LHCN-M2 (cell line): ENCODE measurements at places on chromosomes 5 and 9.

DNA sequence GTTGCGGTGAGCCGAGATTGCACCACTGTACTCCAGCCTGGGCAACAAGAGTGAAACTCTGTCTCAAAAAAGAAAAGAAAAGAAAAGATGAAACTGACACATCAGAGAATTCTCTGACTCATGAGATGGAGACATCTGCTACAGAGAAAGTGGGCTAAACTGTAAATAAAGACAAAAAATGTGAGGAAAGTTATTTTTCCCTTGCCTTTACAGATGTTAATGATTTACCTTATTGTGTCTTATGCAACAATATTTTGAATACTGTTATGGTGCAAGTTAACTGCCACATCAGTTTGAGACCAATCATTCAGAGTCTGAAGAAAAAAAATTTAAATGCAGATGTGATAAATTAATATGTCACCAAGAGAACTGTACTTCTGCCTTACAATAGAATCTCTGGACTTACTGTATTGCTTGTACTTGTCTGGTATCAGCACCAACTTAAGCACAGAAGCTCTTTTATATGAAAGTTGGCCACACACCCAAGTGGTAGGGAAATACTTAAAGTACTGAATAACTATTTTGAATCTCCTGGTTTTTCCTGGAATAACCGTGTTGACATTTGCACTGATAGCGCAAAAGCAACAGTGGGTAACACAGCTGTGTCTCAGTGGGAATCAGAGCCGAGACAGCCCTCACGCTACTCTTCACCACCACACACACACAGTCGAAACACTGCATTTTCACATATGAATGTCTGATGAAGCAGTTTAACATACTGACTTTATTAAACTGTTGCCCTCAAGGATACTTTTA, 169.9 kb downstream of the FANCC start:
- DNase-seq: no peak

DNA sequence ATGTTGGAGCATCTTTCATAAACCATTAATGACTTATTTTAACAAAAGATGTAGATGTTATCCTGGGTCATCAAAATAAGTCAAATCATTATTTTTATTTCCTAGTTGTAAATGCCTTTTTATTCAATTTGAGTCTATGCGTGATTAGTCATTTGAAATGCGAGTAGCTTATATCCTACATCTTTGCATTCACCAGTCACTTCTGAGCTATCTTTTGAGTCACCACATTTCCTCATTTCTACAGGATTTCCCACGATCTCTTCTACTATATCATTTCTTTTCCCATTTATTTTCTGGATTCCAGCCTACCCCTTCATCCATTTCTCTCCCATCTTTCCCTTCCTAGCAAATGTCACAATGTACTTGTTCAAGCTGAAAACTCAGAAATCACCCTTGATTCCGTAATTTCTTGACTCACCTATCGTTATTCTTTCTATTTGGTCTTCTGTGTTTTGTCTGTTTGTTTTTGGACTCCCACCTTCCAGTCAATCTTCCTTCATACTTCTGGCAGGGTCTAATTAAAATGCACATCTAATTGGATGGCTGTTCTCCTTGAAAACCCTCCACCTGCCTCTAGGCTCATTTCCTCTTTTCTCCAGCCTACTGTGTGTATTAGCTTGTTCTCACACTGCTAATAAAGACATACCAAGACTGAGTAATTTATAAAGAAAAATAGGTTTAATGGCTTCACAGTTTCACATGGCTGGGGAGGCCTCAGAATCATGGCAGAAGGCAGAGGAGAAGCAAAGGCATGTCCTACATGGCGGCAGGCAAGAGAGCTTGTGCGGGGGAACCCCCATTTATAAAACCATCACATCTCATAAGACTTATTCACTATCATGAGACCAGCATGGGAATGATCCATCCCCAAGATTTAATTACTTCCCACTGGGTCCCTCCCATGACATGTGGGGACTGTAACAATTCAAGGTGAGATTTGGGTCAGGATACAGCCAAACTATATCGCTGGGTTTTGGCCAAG, 112.4 kb downstream of the MEF2C start:
- peak; percentile 30 for DNase-seq

GRCh38 chr5:141476132-141476911, 556 bp downstream of the PCDHGC3 start:
- peak; percentile 84 for DNase-seq

DNA sequence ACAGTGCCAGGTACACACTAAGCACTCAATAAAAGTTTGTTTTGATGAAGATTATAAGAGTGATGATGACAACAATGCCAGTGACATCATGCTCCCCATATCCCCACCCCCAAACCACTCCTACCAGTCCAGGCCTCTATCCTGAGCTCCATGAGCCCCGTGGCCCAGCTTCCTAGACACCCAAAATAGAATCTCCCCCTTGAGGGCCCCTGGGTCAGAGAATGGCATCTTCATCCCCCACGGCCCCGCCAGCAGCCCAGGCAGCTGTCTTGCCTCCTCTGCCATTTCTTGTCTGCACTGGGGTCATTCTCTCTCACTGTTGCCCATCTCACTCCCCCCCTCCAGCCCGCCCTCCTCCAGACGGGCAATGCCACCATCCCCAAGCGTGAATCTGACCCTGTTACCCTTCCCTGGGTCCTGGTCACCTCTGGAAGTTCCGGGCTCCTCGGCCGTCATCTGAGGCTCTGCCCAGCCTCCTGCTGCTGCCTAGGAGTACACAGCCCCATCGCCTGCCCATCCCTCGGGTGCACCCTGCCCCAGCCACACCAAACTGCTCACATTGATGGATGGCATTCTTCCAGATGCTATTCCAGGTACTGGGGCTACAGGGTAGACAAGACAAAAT, 76.8 kb upstream of the LMX1B start:
- no peak for DNase-seq

GRCh38 chr9:111030492-111030891, 7.8 kb downstream of the LPAR1 start:
- DNase-seq: no peak

- peak; percentile 85 for DNase-seq
These were observed 581.7 kb upstream of the RIOK2 start for GRCh38 chr5:97764700-97765099.

DNA sequence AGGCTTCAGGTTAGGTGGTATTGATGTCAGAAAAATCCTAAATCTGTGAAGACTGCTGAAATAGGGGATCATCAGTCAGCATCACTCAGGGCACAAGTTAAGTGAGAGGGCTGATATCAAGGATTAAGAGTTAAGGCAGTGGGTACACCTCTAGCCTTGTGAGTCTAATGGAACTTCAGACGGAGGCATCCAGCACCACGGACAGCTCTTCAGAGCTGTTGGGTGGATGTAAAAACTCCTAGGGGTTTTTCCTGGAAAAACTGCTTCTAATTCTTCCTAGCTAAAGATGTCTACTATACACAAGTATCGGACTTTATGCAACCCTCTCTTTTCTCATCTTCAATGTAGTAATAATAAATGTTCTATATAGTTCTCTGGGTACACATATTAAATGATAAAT, 165.9 kb downstream of the SH3GL2 start:
- peak; percentile 20 for DNase-seq

- DNase-seq: no peak
These were observed 13.9 kb upstream of the ENHO start for GRCh38 chr9:34536685-34537084.

DNA sequence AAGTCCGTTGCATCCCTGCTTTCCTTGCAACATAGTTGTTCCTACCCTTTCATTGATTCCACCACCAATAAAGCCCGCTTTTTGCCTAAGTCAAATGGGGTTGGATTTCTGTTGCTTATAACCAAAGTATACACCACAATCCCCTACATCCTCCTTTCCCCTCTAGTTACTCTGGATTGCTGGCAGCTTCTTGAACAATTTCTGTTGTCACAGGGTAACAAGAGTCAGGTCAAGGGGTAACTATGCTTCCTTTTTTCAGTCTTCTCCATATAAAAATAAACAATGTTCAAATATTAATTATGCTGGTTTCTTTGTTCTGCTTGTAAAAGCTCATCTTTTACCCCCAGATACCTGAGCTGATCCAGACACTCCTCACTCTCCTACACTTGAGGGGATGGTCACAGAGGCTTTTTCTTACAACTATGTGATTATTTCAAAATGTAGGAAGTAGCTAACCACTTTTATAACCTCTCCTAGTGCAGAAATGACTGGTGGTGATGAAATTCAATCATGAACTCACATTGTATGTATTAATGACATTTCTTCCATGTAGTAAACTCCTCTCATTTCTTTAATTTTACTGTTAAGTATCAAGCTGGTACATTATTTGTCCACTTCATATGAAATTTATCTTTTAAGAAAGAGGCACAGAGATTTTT, 136.5 kb downstream of the SNX18 start:
- DNase-seq: no peak

- DNase-seq: no peak
These were observed 5.7 kb downstream of the FGD3 start for GRCh38 chr9:92952906-92953610.

DNA sequence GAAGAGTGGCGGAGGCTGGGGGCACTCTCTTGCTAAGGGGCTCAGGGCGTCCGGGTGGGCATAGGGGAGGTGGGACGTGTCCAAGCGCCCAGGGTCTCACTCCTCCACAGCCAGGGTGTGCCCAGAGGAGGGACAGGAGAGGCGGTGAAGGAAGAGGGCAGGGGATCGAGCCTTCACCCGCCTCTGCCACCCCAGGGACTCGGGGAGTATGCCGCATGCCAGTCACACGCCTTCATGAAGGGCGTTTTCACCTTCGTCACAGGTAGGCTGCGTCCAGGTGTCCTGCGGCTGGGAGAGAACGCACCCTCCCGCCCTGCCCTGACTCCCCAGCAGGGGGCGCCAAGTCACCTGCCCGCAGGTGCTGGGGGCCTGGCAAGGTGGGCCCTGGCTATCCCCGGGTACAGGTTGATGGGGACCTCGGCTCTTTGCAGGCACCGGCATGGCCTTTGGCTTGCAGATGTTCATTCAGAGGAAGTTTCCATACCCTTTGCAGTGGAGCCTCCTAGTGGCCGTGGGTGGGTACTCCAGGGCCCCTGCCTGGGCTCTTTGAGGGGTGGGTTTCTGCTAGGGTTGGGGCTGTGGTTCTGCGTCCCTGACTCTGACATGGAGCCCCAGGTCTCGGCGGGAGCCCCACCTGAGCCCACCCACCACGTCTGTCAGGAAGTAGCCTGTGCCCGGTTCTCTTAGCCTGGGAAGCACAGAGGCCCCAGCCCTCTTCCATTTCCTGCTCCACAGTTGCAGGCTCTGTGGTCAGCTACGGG, 552 bp downstream of the TMEM141 start:
- no peak for DNase-seq

DNA sequence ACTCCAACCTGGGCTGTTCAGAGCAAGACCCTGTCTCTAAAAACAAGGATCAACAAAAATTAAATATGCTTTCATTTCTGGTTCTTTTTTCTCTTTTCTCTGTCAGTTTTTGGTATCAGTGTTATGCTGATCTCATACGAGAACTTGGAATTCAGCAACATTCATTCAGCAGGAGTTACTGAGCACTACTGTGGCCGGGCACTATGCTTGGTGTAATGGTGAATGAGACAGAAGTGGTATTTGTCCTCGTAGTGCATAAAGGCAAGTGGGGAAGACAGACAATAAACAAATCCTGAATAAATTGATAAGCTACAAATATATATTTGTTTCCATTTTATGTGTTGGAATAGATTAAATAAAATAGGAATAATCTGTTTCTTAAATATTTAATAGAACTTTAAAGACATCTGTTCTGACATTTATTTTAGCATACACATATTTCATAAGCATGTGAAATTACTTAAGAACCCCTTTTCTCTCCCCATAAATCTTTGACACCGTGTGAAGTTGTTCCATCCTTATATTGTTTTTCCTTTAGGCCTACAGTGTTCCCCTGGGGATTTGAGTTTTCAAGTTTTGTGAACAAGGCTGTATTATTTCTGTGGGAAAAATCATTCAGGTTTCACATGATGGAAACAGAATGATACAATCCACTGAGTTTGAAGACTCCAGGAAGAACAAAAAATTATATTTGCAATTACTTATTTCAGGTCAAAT, 24.6 kb downstream of the UBAP1 start:
- no peak for DNase-seq

DNA sequence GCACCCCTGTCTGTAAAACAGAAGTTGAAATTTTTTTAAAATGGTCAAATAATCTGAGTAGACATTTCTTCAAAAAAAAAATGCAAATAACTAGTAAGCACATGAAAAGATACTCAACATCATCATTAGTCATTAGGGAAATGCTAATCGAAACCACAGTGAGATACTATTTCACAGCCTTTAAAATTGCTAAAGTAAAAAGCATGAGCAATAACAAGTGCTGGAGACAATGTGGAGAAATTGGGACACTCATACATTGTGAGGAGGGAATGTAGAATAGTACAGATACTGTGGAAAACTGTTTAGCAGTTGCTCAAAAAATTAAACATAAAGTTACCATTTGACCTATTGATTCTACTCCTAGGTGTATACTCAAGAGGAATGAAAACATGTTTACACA, 58.4 kb upstream of the RUSC2 start:
- DNase-seq: peak; percentile 15

DNA sequence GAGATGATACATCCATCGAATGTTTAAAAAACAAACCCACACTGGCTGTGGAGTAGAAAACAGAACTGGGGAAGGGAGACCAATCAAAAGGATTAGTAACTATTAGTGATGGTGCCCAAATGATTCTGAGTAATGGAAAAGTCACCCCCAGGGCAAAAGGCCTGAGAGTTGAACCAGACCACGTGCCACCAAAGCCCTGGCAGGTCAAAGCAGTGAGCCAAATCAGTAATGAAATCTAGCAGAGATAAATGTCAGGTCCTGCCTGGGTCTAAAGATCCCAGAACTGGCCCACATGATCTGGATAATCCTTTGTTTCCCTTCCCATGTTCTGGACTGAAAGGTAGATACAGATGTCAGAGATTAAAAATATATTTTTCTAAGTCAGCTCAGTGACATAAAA, 9.4 kb downstream of the OTULINL start:
- DNase-seq: no peak

GRCh38 chr5:103207653-103208052, 50.9 kb upstream of the MACIR start:
- DNase-seq: peak; percentile 16

GRCh38 chr9:93656426-93657239, 80.2 kb downstream of the PHF2 start:
- no peak for DNase-seq

- no peak for DNase-seq
These were observed 43.8 kb downstream of the UNC5A start for GRCh38 chr5:176854164-176854563.

- no peak for DNase-seq
These were observed 134.6 kb upstream of the VLDLR start for GRCh38 chr9:2486988-2487387.

GRCh38 chr5:157915638-157916037, 56.7 kb upstream of the CLINT1 start:
- peak; percentile 13 for DNase-seq

GRCh38 chr9:106921341-106921899, 58.5 kb downstream of the ZNF462 start:
- DNase-seq: peak; percentile 19
